SIG-M5 (cell line): ENCODE measurements at places on chromosomes 13 and 19.

DNA sequence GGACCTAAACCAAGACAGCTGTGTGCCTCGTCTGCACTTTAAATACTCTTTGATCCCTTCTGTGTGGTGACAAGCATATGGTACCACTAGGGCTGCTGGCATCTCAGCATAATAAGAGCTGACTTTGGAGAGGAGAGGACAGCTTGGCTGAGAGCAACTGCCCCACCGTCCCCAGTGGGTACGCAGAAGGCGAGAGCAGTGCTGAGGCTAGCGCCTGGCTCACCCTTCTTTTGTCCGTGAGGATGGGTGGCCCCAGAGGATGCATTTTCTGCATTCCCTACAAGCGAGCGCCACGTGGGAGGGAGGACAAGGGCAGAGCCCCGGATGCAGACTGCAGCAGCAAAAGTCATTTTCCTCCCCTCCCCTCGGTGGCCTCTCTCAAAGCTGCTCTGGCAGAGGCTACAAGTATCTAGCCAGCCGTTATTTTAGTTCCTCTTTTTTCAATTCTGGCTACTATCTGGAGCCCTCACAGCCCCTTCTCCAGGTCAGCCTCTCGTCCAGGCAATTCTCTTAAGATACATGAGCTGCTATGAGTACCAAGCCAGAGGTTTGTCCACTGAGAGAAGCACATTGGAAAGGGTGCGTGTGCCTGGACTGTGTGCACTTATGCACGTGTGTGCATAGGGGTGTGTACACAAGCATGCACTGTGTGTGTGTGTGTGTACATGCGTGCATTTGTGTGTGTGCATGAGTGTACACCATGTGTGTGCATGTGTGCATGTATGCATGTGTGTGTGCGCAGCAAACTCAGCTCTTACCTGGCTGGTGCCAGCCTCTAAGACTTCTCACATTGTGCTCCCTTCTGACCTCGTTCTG, 51.3 kb downstream of the RAB20 start:
- DNase-seq: no peak

DNA sequence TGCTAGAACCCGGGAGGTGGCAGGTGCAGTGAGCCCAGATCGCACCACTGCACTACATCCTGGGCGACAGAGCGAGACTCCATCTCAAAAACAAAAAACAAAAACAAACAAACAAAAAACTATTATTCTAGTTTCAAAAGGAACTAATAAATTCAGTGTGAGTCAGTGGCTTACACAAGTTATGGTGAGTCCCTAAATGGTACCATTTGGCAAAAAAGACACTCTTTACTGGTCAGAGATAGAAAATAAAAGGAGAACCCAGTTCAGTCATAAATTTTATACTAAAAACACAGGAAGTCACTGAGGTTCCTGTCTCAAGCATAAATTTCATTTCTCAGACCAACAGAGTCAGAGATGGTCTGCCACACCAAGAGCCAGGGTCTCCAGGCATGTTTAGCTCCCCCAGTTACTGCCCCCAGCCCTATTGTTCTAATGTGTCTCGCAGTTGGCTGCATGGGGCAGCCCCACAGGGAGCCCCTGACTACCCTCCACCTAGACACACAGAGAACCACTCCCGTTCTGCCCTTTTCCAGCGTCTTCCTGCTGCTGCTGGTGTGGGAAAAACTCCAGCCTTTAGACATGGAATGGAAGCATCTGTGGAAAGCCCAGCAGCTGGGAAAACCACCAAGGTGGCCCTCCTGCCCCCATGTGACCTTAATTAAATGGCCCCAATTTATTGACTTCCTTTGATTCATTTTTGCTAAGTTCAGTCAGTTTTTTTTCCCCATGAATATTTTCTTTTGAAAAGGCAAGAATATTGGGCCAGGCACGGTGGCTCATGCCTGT, 12.2 kb downstream of the THSD1 start:
- DNase-seq: no peak

- no peak for DNase-seq
Measured at GRCh38 chr13:105464249-105464648, 1071.2 kb downstream of the EFNB2 start.

GRCh38 chr19:1782521-1782920, 29.2 kb downstream of the ONECUT3 start:
- DNase-seq: no peak

- no peak for DNase-seq
Measured at GRCh38 chr19:48698046-48698445, 2.3 kb downstream of the FUT2 start.
